Activated naive CD8-positive, alpha-beta T cell treated with anti-CD3 and anti-CD28 coated beads, Interleukin-2, amount 10 ng/mL, durations not matched to agents 7 days and 5 days (primary cell): ENCODE measurements at places on chromosomes 16 and 17.

- DNase-seq = no peak
Observed at GRCh38 chr17:72501404-72502370, 380.9 kb downstream of the SOX9 start.

DNA sequence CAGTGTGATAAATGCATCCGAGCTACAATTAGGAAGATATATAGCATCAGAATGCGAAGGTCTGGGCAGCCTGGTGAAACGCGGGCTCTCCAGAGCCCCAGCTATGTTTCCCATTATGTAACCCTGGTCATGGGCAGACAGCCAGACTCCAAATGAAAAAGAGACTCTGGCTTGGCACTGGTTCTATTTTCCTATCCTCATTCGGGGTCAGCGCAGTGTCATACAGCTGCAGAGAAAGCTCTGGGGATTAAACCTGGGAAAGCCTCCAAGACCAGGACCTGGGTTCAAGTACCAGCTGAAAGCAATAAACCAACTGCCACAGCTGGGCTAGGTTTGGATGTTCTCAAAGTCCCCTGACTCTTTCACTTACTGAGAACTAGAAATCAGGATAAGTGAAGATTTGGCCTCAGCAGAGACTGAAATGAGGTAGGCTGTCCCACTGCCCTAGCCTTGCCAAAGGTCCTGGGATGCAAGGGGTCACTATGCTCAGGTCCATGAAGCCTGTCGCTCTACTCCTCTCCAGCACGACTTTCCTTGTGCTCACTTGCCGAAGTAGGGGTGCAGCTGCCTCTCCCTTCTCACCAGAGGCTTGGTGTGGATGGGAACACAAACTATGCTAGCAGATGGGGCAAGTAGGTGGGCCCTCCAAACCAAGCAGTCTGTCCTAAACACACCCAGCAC lies 123.8 kb downstream of the SMG6 start:
- DNase-seq = no peak

DNA sequence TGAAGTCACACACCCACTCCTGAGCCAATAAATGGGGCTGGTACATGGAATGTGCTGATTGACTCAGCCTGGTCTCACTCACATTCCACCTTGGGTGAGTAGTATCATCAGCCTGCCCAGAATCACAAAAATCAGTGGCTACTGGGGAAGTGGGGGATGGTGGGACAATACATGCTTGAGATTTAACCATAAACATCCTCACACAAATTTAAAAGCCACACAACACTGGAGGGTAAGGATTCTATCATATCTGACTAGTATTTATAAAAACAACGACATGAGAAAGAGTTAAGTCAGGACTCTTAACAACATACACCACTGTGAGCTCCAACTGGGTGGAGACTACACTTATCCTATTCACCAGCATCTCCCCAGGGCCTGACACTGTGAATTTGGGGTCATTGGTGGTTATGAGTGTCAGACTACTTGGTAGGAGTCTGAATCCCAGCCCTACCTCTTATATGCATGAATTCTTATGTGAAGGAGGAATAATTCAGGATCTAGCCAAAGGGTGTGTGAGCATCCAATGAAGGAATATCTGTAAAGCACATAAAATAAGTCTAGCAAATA lies 26.0 kb upstream of the IRX6 start:
- no peak for DNase-seq

DNA sequence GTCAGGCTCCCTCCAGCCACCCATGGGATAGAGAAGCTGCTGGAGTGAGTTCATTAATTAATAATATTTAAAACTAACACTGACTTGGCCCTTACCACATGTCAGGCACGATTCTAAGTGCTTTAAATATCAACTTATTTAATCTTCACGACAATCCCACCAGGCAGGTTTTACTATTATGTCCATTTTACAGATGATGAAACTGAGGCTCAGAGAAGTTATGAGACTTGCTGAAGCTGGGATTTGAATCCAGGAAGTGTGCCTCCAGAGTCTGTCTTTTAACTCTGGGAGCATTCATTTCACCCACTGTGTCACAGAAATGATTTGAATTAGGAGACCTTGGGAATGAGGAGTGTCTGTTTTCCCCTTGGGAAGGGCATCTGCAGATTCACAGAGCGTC lies 8.8 kb downstream of the SPNS3 start:
- no peak for DNase-seq

- no peak for DNase-seq
Observed at GRCh38 chr16:86524029-86524428, 13.7 kb downstream of the FOXF1 start.

- DNase-seq = no peak
Observed at GRCh38 chr16:81138831-81139557, 42.8 kb upstream of the GCSH start.
